CD4-positive, alpha-beta memory T cell (primary cell): ENCODE measurements at places on chromosomes 6 and 20.

GRCh38 chr6:30386166-30386565 lies 41.2 kb downstream of the RPP21 start:
- no peak for DNase-seq

GRCh38 chr20:61267241-61267640 lies 15.2 kb downstream of the CDH4 start:
- no peak for DNase-seq

GRCh38 chr20:7855545-7855944 lies 84.7 kb downstream of the HAO1 start:
- no peak for DNase-seq

DNA sequence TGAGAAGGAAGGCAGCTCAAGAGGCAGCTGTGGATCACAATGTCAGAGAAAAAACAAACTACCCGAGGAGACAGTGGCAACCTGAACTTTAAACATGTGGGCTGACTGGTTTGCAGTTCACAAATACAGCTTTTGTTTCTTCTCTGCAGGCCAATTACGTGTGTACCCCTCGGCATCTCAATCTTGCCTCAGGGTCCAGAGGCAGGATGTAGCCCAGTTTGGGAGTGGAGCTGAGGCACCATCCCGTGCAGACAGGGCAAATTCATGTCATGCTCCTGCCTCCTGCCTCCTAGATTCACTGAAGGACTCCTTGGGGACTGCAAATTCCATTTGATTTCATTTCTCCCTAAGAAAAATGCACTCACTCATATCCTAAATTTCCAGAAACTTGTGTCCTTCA lies 94.2 kb upstream of the KCNK16 start:
- DNase-seq = no peak

- no peak for DNase-seq
These were observed 101.5 kb upstream of the BHLHE23 start for GRCh38 chr20:63108247-63108646.

GRCh38 chr6:147131532-147132128 lies 72.6 kb upstream of the STXBP5 start:
- DNase-seq = no peak

GRCh38 chr20:46282669-46283068 lies 25.6 kb downstream of the CDH22 start:
- DNase-seq = no peak

- DNase-seq = no peak
These were observed 719.5 kb upstream of the GJE1 start for GRCh38 chr6:141413196-141413595.

DNA sequence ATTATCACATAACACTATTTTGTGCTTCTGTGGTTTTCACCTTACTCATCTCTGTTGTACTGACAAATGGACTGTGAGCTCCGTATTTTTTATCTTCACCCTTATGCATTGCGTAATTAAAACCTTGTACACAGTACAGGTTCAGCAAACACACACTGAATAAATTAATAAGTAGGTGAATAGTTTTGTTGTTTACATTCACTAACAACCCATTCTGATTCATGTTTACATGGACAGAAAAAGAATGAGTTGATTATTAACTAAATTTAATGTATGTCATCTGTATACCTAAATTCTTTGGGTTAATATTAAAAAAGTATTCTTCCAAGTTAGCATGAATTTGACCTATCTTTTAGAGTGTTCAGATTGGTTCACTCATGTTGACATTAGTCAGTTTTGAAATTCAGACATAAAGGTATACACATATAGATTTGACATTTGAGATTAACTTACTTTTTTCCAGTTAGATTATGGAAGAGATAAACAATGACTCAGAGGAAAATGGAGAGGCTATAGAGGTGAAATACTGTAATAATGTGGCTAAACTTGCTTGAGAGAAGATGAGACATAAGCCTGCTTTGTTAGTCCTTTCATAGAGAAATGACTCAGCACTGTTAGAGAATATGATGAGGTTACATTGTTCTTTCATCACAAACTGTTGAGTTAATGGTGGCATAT lies 541.7 kb upstream of the FLRT3 start:
- no peak for DNase-seq

DNA sequence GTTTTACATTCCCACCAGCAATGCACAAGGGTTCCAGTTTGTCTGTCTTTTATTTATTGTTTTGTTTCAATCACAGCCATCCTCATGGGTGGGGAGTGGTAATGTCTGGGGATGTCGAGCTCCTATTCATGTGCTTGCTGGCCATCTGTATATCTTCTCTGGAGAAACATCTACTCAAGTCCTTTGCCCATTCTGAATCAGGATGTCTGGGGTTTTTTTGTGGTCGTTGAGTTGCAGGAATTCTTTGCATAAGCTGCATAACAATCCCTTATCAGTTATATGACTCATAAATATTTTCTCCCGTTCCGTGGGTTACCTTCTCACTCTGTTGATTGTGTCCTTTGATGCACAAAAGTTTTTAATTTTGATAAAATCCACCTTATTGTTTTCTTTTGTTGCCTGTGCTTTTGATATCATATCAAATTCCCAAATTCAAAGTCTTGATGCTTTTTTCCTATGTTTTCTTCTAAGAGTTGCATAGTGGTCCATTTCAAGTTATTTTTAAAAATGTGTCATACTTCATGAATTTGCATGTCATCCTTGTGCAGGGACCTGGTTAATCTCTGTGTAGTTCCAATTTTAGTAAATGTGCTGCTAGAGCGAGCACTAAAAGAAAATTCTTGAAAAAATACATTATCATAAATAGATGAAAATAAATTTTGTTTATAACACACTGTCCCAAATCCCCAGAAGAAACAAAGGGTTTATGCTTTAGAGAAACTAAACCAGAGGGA lies 54.9 kb upstream of the PDE10A start:
- no peak for DNase-seq

GRCh38 chr20:2165871-2166270 lies 64.2 kb downstream of the STK35 start:
- no peak for DNase-seq

GRCh38 chr6:8543714-8544113 lies 108.4 kb upstream of the SLC35B3 start:
- DNase-seq = no peak

- DNase-seq = no peak
These were observed 88.8 kb upstream of the AHI1 start for GRCh38 chr6:135586388-135586787.

DNA sequence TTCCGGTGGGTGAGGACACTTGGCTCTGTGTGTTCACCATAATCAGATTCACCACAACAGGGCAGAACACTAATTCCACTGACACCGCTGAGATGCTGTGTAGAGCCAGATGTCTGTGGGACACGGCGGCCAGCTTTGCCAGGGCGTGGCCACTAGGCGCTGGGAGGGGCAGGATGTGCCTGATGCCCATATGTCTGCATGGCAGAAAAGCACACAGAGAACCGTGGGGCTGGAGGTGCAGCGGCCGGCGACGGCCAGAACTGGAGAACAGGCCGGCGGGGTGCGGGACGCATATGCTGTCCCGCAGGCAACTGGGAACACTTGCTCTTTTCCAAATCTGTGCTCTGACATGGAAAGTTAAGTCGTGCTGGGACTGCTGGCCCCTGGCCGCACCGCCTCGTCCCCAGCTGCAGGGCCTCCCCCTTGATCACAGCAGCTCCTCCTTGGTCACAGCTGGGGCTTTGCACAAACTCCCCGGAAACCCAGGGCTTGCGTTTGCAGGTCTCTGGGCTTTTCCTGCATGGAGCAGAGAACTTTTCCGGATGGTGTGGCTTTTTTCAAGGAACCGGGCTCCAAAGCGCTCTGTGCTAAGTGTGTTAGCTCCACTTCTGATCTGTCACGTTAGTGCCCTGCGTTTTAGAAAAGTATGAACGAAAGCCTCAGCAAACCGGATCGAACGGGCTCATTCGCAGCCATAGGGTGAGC lies 31.1 kb downstream of the NTSR1 start:
- peak; percentile 42 for DNase-seq

DNA sequence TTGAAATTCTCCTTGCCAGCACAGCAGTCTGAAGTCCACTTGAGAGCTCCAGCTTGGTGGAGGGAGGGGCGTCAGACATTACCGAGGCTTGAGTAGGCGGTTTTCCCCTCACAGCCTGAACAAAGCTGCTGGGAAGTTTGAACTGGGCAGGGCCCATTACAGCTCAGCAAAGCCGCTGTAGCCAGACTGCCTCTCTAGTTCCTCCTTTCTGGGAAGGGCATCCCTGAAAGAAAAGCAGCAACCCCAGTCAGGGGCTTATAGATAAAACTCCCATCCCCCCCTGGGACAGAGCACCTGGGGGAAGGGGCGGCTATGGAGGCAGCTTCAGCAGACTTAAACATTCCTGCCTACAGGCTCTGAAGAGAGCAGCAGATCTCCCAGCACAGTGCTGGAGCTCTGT lies 325.3 kb downstream of the GJA1 start:
- DNase-seq = no peak

DNA sequence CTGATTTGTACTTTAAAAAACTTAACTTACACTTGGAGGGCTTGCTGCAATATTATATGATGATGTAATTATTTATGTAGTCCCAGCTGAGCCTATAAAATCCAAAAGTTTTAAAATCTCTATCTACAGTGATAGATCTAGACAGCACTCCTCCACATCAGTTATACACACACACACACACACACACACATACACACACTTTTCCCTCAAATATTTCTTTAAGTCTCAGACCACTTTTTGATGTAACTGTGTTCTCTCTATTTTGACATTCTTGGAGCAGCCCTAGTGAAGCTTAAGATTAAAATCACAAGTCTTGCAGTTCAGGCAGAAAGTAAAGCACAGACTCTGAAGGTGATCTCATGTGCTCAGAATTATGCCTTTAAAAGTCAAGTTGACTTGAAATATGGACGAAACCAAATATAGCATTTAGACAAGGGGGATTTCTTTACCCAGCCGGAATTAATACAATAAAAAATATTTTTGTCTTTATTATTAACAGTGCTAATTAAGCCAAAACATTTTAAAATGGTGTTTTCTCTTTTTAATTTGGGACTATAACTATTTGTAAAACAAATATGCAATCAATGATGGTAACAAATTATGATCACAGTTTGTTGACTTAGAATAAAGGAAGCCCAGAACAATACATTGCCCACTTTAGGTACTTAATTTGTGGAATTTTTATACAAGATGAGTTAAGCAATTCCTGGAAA lies 63.5 kb upstream of the TMEM30A start:
- DNase-seq = no peak

DNA sequence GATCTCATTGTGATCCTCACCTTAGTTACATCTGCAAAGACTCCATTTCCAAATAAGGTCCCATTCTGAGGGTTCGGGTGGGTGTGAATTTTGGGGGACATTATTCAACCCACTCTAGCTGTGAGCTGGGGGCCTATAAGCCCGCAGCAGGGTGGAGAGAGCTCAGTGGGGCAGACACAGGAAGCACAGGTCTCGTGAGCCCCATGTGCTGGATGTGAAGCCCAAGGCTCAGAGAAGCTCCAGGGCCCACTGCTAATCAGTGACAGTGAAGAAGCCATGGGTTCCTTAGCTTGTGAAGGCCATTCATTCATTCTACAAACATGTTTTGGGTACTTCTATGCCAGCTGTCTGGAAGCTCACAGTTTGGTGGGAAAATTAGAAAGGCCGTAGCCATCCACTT lies 47.5 kb downstream of the CHMP4B start:
- no peak for DNase-seq

DNA sequence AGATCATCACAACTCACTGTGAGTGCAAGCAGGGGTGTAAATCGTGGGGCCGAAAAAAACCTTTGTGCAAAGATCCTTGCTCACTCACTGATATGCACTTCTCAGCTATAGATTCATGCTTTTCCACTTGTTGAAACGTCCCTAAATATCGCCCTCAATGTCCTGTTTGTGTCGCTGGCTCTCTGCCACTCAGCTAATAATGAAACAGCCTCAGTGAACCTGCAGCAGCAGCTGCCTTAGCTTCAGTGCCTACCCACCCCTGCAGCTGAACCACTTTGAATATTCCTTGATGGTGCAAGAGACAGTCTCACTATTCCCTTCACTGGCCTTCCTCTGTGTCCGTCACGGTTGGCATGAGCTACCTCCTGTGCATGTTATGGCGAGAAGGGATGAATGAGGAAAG lies 128.9 kb upstream of the NAA20 start:
- no peak for DNase-seq

DNA sequence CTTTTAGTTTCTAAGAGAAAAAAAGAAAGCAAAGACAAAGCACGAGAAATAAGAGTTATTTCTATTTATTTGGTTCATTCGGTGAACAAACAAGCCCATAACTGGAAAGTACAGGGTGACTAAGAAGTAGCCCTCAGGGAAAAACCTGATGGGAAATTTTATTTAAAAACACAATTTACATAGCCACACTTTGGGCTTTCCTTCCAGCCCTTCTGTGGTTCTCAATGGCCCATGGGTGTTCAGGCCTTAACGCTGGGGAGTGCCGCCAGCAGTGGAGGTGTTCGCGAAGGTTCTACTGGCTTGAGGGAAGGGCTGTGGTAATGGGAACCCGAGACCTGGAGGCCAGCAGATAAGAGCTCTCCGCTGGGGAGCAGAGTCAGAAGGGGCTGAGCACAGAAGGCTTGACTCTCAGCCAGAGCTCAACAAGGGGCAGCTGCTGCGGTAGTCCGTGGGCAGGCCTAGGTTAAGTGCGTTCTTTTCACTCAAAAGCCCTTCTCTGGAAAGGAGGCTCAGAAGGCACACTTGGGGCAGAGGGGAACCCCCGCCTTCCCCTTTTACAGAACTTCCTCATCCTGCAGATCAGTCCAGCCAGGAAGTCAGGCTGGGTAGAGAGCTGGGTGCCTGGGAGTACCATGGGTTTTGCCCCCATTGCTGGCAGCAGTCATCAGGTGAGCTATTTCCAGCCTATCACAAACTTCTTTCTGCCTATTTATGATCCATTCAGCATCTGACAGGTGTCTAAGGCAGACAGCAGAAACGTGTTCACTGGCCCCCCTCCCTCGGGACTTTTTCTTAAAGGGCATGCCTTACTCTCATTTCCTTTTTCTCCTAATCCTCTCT lies 8.8 kb upstream of the CD83 start:
- peak; percentile 19 for DNase-seq

DNA sequence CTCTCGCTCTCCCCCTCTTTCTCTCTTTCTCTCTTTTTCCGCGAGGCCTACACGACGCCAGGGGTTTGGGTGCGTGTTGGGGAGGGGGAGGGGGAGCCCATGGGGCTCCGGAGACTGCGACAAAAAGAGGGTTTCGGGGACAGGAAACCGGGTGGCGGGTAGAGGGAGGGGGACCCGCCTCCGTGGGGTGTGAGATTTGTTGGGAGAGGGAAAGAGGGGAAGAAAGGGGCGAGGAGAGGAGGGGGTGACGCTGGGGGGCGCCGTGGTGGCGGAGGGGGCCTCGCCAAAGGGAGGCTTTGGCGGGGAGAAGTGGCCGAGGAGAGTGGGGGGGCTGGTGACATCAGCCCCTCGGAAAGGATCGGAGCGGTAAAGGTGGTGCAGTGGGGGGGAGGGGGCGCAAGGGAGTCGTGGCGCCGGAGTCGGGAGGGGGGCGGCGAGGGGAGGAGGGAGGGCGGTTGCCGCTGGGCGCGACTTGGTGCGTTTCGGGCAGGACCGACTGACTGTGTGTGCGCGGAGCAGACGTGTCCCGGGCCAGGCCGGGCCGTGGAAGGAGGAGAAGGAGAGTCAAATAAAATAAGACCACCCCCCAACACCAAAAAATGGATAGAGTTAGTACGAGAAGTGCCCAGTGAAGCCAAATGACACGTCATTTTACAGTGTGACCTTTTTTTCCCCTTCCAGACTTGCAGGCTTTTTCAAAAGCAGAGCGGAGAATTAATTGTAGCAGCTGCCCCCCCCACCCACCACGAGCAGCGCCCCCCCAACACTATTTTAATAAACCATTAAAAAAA lies 39.8 kb downstream of the GNAS start:
- peak; percentile 75 for DNase-seq
